ENCODE measurements at places on chromosomes 4 and X.

DNA sequence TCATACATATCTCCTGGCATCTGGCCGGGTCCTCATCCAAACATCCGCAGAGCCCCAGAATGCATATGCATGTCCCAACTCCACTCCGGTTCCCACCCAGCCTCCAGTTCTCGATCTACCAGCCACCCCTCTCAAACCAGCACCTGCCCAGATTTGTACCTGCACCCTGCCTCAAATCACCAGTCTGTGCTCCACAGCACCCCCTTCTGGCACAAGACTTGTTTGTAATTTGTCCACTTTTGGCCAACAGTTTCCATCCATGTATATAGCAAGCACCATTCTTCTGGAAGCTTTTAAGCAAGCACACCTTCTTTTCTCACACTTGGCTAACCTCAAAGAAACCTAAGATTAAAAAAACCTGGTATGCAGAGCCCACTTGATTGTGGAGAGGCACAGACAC, 644.1 kb downstream of the MID1IP1 start:
- DNase-seq = peak; percentile 47

GRCh38 chrX:3094261-3094660, 53.0 kb downstream of the ARSF start:
- no peak for DNase-seq

DNA sequence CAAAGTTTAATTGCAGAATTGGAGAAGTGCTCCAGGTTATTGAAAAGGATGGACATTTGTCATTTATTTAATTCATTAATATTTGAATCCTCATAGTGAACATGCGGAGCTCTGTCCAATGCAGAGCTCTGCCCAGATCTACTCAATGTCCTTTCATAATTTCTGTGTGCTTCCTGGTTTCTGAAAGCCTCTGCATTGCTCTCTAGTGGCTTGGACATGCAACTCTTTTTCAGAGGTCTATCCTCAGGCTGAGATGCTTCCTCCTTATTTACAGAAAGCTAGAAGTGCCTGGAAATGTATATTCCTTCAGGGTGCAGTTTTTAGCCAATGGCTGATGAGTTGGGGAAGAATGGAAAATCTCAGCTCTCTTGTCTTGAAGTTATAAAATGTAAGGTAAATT, 786.1 kb upstream of the AADAT start:
- no peak for DNase-seq

- no peak for DNase-seq
Measured at GRCh38 chrX:77088233-77088632, 359.0 kb upstream of the FGF16 start.

GRCh38 chr4:7559741-7560395, 125.1 kb upstream of the PSAPL1 start:
- DNase-seq = no peak

GRCh38 chr4:176492646-176493302, 173.0 kb downstream of the SPCS3 start:
- no peak for DNase-seq

- DNase-seq = no peak
Measured at GRCh38 chrX:2638279-2638678, 52.8 kb upstream of the CD99 start.

- DNase-seq = no peak
Measured at GRCh38 chrX:107548775-107549174, 79.5 kb upstream of the PRPS1 start.

DNA sequence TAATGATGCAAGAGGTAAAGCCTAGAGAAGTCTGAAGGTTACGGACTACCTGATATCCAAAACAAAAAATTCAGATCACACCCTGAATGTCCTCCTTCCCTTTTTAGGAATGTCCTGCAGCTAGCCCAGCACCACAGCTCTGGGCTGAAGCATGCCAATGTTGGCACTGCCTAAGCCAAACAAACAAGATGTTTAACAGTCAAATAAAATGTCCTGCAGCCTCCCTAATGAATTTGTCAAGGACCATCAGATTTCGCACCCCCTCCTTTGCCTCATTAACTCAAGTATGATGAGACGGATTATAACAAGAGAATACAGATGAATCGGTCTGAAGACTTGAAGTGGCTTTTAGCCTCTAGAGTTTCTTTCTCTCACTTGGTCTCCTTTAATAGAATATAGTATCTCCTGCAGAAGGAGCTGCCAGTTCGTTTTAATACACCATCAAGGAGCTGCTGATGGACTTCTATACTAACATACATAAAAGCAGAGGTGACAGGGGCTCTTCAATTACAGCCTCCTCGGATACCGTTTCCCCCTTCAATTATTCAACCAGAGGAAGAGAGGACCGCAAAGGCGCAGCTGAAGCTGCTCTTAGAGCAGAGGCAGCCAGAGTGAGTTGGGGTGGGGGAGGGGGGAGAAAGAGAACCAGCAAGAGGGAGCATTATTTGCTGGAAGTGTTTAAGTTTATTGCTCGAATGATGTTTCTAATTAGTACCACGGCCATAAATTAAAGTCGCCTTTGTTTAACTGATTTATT, 3.0 kb upstream of the MAB21L2 start:
- DNase-seq = no peak

DNA sequence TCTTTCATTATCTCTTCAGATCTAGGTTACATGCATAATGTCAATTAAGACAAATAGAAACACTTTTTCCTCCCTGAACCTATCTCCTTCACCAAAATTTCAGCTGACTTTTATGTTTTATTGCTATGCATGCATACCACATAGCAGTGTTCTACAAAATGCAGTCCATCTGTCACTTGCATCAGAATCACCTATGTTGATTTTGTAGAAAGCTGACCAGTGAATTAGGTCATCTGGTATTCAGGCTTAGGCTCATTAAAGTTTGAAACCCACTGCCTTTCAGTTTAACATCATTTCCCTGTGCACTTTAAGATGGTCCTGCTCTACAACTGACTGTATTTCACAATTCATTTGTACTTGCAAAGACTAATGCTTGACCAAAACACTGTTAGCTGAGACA, 277.9 kb downstream of the CFAP299 start:
- no peak for DNase-seq

DNA sequence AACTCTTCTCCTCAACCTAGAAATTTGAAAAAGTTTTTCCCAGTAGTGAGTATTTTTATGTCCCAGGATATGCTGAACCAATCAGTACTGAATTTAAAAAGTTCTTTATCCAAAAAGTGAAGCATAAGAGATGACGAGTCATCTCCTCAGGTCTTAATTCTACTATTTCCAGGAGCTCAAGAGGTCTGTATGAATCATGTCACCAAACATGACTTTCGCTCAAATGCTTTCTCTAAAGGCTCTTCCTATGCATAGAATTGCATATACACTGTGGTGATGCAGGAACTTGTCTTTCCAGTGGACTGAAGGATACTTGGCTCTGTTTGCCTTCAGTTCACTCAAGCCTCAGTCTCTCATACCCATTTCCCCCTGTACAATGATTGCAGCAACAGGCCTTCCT, 36.1 kb downstream of the ZNF41 start:
- DNase-seq = no peak

DNA sequence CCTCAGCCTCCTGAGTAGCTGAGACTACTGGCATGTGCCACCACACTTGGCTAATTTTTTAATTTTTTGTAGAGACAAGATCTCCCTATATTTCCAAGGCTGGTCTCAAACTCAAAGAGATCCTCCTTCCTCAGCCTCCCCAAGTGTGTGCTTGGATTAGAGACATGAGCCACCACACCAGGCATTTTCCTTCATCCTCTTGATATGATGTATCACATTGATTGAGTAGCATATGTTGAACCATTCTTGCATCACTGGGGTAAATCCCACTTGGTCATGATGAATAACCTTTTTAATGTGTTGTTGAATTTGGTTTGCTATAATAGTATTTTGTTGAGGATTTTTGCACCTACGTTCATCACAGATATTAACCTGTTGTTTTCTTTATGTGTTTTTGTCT, 24.2 kb upstream of the PPM1K start:
- no peak for DNase-seq

- DNase-seq = peak; percentile 15
Measured at GRCh38 chr4:25903900-25904747, 9.9 kb upstream of the SMIM20 start.

- DNase-seq = no peak
Measured at GRCh38 chr4:145315811-145316225, 135.4 kb upstream of the OTUD4 start.

DNA sequence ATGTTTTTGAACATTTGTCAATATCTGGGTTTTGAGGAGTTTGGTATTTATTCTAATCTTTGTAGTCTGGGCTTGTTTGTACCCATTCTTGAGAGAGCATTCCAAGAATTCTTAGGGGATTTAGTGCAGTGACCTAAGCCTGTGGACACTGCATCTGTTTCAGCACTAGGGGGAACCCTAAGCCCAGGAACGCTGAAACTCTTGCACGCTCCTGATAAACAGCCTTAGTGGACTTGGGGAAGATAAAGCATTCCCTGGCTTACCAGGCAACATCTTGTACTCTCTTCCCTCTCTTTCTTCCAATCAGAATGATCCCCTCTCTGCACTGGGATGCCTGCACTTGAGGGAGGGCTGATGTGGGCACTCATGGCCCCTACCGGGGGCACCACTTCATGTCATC, 654.9 kb upstream of the HTR2C start:
- DNase-seq = peak; percentile 38

DNA sequence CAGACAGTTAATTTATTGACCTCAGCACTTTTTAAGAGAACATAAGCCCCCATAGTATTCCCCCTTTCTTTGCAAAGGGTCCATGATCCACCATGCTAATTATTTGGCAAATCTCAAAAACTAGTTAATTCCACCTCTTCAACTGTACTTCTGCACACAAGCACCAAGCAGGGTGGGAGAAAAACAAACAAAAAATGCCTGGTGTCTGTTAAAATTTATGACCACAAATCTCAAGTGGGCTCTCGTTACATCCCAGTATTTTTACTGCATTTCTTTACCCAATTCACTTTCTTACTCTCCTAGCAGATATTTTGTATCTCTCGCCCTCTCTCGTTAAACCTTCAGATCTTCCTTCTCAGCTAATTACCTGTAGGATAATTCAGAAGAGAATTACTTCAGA, 6.1 kb downstream of the ARSJ start:
- DNase-seq = no peak

- no peak for DNase-seq
Measured at GRCh38 chr4:152038238-152038637, 277.4 kb upstream of the GATB start.

DNA sequence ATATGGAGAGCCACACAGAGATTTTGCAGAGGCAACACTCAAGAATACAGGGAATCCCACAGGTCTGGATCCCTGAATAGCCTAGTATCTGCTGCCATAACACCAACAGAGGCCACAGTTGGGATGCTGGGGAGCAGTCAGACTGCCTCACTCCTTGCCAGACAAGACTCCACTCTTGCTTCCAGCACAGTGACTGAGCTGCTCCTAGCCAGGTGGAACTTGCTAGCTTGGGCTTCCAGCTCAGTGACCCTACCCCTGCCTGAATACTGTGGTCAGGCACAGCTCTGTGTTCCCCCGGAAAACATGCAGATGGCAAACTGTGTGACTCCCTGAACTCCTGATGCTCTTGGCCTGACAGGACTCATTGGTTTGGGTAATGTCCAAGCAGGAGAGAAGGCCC, 251.8 kb downstream of the KCTD8 start:
- no peak for DNase-seq

GRCh38 chr4:38980903-38981676, 51.1 kb downstream of the TMEM156 start:
- DNase-seq = no peak

DNA sequence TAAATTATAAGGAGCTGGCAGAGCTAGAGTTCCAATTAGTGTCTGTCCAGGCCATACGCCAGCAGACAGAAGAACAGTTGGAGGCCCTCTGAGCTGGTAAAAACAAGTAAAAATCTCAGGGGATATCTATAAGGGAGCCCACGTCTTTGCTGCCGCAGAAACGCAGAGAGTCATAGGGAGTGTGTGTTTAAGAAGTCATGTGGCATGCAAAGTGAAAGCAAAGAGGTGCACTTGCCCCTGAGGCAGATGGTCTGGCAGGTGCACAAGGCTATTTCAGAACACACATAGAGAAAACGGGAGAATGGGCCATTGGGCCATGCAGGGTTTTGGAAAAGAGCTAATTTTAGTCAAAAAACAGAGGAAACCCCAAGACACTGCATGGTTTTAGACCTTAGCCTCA, 92.7 kb downstream of the NAP1L3 start:
- no peak for DNase-seq

DNA sequence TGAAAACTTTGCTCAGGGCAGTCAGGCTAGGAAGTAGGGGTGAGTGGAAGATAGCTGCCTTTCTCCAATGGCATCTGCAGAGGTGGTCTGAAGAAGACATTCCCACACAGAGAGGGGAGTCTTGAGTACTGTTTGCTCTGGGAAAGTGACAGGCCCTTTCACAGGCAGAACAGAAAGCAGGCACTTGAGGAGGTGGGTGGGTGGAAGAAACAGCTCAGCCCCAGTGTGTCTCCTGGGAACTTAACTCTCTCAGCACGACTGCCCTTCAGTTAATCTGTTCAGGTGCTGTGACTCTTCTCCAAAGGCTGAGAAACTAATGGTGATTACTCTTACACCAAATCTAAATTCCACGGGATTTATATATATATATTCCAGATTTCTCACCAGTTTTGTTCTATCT, 28.3 kb downstream of the ENOPH1 start:
- no peak for DNase-seq

- peak; percentile 1 for DNase-seq
Measured at GRCh38 chrX:69493193-69493592, 10.9 kb upstream of the NALF2 start.

DNA sequence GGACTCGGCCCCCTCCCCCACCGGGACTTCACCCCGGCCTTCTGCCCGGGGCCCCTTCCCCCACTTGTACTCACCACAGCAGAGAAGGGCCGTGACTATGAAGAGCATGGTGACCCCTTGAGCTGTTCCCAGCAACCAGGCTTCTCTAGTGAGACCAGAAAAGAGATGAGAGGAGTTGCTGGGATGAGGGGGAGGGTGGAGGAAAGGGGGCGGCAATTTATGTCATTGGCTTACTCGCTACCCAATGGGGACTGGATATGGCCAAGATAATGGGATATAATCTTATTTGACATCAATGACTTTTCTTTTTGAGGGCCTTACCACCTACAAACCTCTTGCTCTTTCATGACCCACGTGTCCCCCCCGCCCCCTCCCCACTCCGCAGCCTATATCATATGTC, 9.9 kb downstream of the IGSF1 start:
- DNase-seq = no peak

All from hematopoietic multipotent progenitor cell treated with erythropoietin and hydrocortisone succinate and interleukin-3 and kit ligand, for 15 days (in vitro differentiated cells).